EH (cell line): ENCODE measurements at places on chromosomes 4 and X.
A peak's percentile ranks its signal among the peaks of the same experiment; 100 is the strongest.

DNA sequence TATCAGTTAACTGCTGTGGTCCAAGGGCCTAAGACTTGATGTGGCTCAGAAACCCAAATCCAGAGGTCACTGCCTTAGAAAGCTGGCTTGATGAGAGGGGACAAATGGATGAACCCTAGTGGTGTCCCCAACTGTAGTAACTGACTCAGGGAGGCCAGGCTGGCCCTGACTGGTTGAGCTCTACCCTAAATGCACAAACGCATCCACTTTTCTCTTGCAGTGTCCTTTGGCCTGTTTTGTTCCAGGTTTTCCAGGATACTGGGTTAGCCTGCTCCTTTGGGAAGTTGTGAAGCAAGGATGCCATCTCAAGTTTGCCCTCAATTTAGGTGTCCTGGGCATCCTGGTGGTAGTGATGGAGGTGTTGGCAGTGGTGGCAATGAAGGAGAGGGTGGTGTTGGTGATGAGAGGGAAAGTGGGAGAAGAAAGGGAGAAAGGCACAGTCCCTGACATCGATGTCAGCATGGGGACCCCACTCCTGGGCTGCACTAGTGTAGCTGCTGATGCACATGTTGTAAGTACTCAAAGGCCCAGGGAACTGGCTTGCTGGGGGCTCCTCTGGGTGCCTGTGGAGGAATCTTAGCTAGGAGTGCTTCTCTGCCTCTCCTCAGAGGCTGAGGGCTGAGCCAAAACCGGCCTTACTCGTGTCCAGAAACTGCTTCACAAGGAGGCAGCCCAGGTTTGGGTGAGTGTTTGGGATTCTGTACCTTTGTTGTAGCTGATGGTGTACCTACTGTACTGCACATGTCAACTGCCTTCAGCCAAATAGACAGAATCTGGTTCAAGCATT lies 2.9 kb upstream of the HAND2 start:
- no peak for DNase-seq

GRCh38 chr4:169030562-169030982 lies 20.5 kb upstream of the CBR4 start:
- DNase-seq, result peak; percentile 22

- DNase-seq, result no peak
Observed at GRCh38 chrX:139702658-139703057, 5.3 kb downstream of the MCF2 start.

DNA sequence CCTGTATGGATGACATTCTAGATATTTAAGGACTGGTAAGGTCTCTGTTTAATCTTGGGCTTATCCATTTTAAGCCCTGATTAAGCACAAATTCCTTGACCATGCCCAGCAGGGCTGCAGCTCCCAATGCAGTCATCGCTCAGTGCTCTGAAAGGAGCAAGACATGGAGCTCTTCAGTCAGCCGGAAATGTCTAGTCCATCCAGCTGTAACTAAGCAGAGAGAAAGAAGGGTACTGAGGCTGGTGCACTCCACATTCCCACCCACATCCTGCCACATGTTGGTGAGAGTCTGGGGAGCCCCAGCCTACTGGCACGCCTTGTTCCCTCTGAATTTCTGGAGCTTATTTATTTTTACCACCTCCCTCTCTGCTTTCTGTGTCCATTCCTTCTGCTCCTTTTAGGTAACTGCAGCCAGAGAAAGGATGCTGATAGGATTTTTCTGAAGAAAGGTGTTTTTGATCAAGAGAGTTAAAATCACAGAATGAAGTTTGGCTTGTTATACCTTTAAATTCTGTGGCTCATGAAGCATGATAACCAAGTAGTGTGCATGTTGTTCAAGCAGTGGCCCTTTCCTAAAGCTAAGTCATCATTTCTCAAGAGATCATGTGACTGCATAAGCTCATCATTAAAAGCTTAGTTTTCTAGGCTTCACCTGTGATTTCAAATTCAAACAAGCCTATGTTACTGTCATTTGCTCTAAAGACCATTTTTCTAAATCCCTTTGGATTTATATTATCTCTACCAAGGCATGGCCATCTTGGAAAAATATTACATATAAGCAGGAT lies 74.0 kb downstream of the GALNT7 start:
- no peak for DNase-seq
